ENCODE measurements at places on chromosomes 12 and 14.
A peak's percentile ranks its signal among the peaks of the same experiment; 100 is the strongest.

GRCh38 chr12:90940872-90941499, 14.0 kb downstream of the CCER1 start:
- DNase-seq = peak; percentile 85

DNA sequence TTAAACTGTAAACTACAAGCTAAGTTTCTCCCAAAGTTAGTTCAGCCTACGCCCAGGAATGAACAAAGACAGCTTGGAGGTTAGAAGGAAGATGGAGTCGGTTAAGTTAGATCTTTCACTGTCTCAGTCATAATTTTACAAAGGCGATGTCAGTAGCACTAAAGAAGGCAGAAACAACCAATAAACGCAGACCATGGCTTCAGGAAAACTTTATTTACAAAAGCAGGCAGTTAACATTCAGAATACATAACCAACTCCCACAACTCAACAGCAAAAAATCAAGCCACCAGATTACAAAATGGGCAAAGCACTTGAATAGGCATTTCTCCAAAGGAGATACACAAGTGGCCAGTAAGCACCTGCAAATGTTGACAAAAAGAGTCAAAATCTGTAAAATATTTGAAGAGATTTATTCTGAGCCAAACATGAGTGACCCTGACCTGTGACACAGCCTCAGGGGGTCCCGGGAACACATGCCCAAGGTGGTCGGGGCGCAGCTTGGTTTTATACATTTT, 8.8 kb upstream of the ULK1 start:
- no peak for DNase-seq

DNA sequence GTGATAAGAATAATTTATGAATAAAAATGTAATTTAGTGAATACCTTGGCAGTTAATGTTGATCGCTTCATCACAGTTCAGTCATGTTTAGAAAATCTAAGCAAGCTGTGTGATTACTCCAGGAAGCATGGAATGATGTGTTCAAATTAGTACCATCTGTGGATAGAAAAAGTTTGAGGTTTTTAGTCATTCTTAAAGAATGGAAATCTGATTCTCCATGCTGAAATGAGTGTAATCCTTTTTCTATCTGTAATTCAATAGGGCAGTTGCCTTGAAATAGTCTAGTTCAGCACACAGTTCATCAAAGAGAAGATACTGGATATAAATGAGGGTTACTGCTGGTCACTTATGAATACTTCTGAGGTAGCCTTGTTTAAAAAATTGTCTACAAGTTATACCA, 127.2 kb upstream of the MYF6 start:
- DNase-seq = peak; percentile 73

DNA sequence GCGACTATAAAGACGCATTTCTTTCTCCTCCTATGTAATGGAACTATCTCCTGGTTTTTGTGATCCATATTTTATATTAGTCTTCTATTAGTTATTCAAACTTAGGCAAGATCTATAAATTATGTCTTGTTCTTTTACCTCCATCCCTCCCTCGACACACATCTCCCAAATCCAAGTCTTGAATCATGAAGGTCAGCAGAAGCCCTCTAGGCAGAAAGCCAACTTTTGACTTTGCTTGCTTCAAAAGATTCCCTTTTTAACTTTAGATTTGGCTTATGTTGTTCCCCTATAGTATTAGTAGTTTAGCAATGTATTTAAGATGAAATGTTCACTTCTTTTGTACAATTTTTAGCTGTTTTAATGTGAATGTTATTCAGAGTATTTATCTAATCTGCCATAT, 689.8 kb downstream of the SLC6A15 start:
- DNase-seq = no peak

- DNase-seq = no peak
These were observed 1.3 kb downstream of the PPFIA2 start for GRCh38 chr12:81757731-81758365.

- peak; percentile 87 for DNase-seq
These were observed 79.3 kb upstream of the TSPAN11 start for GRCh38 chr12:30847259-30847658.

- DNase-seq = no peak
These were observed 19.3 kb downstream of the CYP46A1 start for GRCh38 chr14:99703381-99703780.

- DNase-seq = no peak
These were observed 93.5 kb downstream of the PIWIL1 start for GRCh38 chr12:130431176-130431575.

- no peak for DNase-seq
These were observed 10.9 kb downstream of the PSMB5 start for GRCh38 chr14:23023795-23024152.

- peak; percentile 15 for DNase-seq
These were observed 82.4 kb downstream of the CRADD start for GRCh38 chr12:93759512-93760081.

DNA sequence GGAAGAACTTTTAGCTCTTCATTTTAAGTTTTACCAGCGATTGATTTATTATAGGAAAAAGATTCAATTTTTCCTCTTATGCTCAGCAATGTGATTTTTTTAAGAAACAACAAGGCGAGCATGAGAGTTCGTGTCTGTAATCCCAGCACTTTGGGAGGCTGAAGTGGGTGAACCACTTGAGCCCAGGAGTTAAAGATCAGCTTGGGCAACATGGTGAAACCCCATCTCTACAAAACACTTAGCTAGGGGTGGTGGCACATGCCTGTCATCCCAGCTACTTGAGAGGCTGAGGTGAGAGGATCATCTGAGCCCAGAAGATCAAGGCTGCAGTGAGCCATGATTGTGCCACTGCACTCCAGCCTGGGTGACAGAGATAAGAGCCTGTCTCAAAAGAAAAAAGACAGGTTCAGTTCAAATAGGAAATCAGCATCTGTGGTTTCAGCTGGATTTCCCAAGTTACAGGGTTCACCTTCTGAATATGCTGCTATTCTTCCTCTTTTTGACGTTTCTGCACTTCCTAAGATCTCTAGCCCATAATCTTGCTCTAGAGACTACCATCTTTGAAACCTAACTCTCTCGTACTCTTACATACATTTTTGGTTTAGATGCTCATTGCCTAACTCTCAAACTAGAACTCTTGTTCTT, 274.7 kb downstream of the SEC23A start:
- no peak for DNase-seq

DNA sequence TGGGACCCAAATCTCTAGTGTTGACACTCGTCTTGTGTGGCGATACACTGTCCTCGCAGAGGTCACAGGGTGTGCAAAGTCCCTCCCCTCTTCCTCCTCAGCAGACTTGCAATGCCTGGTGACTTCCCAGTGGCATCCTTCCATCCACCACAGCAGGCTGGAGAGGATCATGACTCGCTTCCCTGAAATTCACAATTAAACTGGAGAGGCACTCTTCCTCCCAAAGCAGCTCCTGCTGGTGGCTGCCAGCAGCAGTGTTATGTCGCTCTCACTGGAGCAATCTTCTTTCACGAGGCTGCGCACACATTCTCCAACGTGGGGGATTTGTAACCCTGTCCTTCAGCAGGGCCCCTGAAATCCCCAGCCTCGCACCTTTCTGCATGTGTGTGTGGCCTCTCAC, 145.2 kb upstream of the TMCC3 start:
- peak; percentile 47 for DNase-seq

DNA sequence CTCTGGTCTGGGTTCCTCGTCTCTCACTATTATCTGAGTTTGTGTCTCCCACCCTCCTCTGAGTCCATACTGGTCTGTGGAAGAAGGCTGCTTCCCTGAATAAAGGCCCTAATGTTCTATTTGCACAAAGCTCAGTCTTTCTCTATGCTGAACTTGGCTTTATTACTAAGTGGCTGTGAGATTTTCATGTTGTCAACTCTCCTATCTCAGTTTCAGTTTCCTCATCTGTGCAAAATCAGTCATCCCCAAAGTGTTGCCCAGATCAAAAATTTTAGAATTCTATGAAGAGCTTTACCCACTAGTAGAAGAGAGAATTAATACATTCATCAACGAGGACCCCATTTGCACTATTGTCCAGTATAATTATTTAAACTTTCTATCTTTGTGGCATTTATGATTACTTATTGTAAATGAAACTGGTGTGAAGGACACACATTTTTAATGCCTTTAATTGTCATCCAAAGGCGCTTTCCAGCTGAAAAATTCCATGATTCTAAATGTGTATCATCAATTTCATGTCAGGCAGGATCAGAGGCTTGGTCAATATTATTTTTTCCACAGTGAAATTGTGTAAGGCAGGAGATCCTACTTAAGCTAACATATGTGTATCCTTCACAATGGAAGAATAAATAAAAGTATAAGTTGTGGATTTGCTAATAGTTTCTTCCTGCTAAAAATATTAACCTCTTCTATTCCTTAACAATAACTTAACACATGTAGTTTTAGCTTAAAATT, 79.1 kb upstream of the EEA1 start:
- DNase-seq = no peak

DNA sequence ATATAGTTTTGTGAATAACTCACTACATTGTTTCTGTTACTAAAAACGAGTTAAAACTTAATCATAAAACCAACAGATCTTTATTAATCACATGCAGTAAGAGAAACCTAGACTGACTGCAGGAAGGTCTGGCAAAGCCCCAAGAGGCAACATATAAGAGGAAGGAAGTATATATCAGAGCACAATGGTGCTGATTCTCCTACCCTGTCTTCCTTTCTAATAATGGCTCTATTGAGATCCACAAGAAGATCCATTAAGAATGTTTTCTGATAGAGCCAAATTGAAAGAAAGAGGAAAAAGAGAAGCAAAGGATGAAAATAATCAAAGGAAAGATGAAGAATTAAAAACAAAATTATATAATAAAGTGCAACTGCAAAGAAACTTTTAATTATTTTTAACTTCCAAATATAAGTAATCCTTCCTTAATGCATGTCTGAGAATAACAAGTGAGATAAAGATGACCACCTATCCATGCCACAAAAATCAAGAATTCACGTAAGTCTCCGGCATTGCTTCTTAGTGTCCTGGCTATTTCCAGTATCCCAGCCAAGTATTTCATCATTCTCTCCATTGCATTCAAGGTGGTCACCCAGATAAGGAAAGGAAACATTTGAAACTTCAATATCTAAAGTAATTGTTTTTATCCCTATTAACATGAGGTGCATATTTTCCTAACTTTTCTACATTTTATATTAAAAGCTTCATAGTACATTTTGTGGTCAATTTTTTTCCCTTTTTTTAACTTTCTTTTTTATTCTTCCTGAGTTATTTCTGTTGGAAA, 62.2 kb downstream of the SOX5 start:
- DNase-seq = peak; percentile 16

DNA sequence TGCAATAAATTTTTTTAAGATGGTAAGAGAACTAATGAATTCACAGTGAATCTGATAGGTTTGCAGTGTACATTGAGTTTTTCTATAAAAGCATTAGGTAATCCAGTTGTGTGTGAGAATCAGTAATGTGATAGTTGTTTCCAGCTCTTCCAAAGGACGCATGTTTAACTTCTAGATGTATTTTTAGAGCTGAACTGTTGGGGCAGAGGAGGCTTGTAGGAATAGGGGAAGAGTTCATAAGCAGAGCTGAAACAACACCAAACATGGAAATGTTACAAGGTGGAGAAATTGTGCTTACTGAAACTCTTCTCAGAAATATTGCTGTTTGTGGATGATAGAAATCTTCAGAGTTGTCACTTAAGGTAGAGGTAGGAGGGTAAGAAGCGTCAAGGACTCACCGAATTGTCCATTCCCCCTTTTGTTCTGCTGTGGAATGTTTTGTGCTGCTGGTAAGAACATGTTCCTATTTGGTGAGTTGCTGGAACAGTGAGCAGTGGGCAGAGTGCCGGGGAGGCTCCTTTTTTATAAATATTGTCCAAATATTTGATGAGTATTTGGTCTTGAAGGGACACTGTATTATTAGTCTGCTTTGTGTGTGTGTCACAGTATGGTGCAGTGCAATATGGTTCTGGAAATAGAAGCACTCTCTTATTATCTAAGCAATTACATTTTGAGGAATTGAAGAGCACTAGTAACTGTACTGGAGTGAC, 76.7 kb downstream of the ANO6 start:
- DNase-seq = no peak

DNA sequence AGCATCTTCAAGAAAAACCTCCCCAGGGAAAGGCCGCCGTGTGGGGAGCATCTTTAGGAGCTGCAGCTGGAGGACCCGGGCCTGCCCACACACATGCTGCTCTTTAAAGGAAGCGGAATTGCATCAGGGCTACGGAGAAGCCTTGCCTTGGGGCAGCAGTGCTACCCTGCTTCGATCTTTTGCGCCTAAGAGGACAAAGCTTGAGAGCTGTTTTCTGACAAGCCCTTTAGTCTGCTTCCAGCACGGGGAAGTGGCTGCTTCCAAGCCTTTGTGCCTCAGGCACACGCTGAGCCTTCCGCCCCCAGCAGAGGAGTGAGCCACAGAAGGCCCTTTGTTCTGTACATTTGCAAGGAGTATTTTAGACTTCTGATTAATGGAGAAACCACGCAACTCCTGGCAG, 31.5 kb downstream of the COA8 start:
- peak; percentile 65 for DNase-seq

DNA sequence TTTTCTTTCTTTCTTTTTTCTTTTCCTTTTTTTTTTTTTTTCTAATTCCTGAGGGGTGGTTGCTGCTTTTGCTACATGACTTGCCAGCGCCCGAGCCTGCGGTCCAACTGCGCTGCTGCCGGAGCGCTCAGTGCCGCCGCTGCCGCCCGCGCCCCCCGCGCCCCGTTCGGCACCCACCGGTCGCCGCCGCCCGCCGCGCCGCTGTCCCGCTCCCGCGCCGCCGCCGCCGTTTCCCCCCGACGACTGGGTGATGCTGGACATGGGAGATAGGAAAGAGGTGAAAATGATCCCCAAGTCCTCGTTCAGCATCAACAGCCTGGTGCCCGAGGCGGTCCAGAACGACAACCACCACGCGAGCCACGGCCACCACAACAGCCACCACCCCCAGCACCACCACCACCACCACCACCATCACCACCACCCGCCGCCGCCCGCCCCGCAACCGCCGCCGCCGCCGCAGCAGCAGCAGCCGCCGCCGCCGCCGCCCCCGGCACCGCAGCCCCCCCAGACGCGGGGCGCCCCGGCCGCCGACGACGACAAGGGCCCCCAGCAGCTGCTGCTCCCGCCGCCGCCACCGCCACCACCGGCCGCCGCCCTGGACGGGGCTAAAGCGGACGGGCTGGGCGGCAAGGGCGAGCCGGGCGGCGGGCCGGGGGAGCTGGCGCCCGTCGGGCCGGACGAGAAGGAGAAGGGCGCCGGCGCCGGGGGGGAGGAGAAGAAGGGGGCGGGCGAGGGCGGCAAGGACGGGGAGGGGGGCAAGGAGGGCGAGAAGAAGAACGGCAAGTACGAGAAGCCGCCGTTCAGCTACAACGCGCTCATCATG, 654 bp downstream of the FOXG1 start:
- DNase-seq = no peak

DNA sequence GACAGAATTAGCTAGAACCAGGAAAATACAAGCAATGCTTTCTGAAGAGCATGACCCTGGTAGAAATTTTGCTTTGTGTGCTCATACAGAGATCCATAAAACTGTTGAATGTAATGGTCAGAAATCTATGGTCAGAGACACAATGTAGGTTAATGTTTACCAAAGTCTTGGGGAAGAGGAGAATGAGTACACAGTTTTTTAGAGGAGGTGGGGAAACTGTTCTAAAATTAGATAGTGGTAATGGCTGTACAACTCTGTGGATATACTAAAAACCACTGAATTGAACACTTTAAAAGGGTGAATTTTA, 109.5 kb upstream of the ARHGAP5 start:
- no peak for DNase-seq
